ENCODE measurements at places on chromosomes 2 and 18.

GRCh38 chr2:215883799-215884198, 129.6 kb downstream of the MREG start:
- no peak for DNase-seq

- DNase-seq, result no peak
Observed at GRCh38 chr2:55838653-55839052, 84.9 kb downstream of the EFEMP1 start.

DNA sequence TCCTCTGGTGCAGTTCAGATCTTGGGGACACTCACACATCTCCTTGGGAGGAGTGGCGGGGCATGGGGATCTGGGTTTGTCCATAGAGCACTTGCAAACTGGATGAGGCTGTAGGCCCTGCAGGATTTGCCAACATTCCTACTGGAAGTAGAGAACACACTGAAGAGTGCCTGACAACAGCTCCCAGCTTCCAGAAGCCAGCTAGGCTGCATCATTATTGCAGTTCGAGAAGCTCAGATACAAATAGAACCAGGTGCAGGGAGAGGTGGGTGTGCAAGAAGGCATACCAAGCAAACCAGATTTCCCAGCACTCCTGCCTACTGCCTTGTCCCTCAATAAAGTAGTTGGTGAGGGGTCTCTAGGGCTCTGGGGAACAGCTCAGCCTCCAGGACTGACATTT, 52.5 kb downstream of the RHOB start:
- DNase-seq, result no peak

DNA sequence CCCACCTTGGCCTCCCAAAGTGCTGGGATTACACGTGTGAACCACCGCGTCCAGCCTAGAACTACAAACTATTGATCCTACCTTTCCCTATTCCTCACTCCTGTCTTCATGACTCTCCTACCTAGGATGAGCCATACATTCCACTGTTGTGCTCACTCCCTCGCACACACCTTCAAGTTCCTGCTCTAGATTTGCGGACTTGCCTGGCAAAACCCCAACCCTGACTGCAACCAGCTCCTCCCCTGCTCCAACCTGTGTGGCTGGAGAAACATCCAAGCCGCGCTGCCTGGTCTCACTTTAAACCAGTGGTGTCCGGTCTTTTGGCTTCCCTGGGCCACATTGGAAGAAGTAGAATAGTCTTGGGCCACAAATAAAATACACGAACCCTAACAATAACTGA, 5.0 kb upstream of the DNPEP start:
- no peak for DNase-seq

DNA sequence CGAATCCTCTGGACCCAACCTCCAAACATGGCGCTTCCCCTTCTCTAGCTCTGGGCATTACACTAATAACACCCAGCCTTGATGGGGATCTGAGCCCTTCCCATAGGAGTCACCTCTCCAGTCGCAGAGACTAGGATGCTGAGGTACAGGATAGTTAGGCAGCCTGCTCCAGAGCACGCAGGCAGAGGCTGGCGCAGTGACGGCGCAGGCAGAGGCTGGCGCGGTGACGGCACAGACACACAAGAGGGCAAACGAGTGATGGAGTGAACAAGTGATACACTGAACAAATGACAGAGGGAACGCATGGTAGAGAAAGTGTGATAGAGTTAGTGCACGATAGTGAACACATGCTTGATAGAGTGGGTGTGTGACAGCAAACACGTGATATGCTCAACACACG, 518.5 kb downstream of the EIPR1 start:
- no peak for DNase-seq

GRCh38 chr2:16201848-16202247, 261.5 kb downstream of the MYCN start:
- DNase-seq, result no peak

DNA sequence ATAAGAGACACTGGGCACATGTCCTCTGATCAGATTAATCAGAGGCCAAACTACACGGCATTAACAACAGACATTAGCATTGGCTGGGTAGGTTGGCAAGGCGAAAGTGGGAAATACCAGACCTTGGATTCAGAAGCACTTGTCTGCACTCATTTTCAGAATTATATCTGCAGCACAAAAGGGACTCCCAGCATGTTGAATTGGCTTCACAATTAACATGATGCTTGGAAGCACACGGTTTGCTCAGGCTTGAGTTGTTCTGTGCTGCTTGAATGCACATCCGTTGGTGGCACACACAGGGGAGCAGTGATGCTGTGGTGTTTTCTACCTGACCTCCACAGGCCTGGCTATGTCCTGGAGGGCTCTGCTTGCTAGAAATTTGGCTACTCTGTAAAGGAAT, 83.9 kb downstream of the ACTR3 start:
- no peak for DNase-seq

- DNase-seq, result no peak
Observed at GRCh38 chr2:99977966-99978365, 164.4 kb downstream of the AFF3 start.

GRCh38 chr2:239182981-239183791, 217.6 kb downstream of the HDAC4 start:
- no peak for DNase-seq

GRCh38 chr2:26346454-26347053, at the start of gene ADGRF3:
ADGRF3 (minus strand) TSS chr2:26346789; CDS start chr2:26346234, 555 bp downstream.
- peak; percentile 68 for DNase-seq

DNA sequence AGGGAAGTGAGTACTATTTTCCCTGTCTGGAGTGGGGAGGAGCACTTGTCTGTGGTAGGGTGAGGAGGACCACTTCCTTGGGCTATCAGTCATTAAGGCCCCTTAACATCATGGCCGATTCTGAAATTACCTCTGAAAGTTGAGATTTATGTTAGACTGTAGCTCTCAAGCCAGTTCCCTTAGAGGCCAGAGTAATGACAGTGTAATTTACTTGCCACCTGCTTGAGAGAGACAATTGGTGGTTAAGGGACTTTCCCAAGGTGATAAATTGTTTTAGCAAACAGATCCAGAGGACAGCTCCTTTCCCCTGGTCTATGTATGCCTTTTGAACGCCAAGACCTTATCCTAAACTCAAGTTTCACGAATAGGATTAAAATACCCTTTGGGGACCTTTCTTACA, 56.1 kb downstream of the NEDD4L start:
- no peak for DNase-seq

DNA sequence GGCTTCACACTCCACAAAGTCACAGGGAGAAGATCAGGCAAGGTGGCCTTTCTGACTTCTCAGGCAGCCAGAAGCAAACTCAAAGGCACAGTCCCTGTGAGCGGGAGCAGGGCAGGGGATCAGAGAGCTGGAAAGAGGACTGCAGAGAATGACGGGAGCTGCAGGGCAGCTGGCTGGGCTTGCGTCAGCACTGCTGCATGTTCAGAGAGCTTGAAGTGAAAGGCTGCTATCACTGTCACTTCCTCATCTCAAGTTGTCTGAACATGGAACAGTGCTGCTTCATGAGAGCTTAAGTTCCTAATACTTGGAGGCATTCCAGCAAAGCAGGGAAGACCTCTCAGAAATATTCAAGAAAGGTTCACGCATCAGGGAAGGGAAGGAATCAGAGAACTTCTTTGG, 20.4 kb downstream of the TGFBRAP1 start:
- DNase-seq, result peak; percentile 69

DNA sequence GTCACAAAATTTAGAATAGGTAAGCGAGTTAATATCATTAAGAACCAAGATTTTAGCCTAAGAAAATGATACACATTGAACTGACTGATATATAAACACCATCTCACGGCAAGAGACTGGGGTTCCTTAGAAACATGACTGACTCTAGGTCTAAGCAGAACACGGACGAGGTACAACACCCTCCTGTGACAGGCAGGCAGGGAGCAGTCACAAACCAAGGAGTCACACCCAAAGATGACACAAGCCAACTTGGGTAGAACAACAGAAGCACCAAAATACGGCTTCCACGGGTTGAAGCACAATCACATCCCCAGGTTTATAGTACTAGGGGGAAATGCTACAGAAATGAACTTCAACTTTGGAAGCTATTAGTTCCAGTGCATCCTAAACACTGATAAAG, 24.3 kb downstream of the HDLBP start:
- DNase-seq, result no peak

GRCh38 chr18:8780227-8780626, 74.9 kb downstream of the MTCL1 start:
- no peak for DNase-seq

DNA sequence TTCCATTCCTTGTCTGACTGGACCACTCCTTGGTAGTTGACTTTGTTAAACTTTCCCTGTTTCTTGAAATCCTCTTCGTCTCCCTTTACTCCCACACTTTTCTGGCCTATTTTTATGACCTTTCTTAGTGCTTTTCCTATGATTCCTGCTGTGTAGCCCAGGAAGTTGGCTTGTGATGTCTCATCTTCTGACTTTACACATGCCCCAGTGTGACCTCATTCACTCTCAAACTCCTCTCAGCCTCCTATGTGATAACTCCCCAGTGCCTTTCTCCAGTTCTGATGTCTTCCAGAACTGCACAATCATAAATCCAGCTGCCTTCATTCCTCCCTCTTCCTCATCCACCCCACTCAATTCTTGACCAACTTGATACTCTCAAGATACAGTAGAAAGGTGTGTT, 407.6 kb downstream of the TGIF1 start:
- no peak for DNase-seq

- DNase-seq, result no peak
Observed at GRCh38 chr2:231886071-231886681, 40.0 kb downstream of the NPPC start.

DNA sequence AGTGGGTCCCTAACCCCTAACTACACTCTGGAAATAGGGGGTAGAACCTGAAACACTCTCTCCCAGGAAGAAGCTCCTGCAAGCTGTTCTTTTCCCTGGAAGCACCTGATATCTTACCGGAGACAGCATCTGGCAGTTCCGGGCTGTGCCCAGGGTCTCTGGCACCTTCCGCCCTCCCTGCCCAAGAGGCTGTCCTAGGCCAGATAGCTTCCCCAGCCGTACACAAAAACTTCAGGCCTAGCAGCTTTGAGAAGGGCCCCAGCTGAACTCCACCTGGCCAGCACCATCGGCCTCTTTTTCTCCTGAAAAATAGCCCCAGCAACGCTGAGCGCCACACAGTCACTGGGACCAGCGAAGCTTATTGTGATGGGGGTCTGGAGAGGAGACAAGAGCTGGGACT, 9.7 kb downstream of the OSR1 start:
- DNase-seq, result no peak

- no peak for DNase-seq
Observed at GRCh38 chr18:48889981-48890762, 60.6 kb downstream of the SMAD7 start.

DNA sequence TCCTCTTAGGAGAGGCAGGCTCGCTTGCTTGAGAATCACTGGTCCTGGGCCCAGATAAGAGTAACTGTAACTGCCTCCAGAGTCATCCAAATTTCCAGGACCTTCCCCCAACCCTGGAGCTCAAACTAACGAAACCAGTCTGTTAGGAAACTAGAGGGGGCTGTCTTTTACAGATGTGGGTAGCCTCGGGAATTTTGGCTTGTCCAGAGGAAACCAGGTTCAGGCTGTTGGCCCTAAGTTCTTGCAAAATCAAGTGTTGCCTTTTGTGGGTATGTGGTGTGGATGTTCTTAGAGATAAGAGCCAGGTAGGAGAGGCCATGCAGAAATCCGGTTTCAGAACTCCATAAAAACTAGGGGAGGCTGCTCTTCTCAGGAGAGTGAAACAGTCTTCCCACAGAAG, 125.0 kb upstream of the DLX2 start:
- no peak for DNase-seq

All from suppressor macrophage treated with lipopolysaccharide for 1 hour (primary cell).